Foreskin keratinocyte (primary cell): ENCODE measurements at places on chromosomes 5 and 9. TPM values are rescaled to one million over a fixed set of nuclear protein-coding genes. Genes with fewer than 3 reads are reported as not detected.

GRCh38 chr5:67073045-67073680 is 123.4 kb downstream of the CD180 start:
- no peak for DNase-seq

DNA sequence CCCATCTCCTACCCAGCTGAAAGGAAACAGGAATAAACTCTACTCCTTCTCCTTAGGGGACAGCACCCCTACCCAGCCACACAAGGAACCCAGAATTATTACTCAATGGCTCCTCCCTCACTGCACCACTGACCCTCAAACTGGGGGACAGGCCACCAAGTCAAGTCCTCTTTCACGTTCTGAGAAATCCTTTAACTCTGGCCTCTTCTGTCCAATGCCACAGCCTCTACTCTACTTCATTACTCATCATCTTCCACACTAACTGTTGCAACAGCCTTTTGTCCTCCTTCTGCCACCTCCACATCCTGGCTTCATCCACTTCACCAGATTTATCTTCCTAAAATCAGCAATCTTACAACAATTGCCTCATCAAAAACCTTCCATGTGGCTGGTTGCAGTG is 6.8 kb downstream of the TTC39B start:
- no peak for DNase-seq

DNA sequence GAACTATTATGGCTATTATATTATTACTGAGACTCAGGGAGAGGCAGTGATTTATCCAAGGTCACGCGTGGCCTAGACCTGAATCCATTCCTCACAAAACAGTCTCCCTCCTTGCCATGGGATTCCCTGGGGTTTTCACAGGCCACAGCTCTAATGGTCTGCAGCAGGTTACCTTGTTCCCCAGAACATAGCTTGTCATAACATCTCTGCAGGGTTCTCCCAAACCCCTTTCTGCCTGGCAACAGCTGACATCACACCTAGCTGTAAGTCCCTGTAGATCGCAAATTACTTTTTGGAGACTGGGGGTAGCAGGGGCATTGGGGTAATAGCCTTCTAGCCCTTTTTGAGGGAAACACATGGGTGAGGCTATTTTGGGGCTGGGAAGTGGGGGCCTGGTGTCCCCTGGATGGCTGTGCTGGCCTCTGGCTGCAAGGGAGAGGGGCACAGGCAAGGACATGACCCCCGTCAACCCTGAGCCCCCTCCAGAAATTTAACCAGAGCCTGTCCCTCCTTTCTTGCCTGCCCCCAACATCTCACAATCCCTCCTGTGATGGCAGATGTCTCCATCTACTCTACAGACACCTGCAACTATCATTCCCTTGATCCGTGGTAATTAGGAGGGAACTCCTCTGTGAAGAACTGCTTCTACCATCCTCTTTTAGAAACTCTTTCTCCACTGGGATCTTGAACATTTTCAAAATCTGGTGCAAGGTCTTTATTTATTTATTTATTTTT is 1.3 kb downstream of the CD74 start:
- no peak for DNase-seq

DNA sequence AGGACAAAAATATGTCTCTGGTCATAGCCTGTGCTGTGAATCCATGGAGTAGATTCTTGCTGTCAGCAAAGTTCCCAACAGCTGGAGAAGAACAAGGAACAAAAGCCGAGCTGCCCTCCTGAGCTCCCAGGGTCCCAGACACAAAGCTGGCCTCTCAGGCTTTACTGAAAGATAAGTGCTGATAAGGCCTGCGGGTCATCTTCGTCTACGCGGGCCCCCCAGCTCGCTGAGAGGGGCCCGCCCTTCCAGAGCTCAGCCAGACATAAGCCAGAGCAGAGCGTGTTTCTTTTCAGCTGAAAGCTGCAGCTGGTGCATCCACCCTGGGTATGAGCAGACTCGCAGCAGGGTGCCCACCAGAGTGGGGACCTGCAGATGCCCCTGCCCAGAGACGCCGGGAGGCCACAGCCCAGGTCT is 84.7 kb downstream of the HSD17B3 start:
- no peak for DNase-seq

DNA sequence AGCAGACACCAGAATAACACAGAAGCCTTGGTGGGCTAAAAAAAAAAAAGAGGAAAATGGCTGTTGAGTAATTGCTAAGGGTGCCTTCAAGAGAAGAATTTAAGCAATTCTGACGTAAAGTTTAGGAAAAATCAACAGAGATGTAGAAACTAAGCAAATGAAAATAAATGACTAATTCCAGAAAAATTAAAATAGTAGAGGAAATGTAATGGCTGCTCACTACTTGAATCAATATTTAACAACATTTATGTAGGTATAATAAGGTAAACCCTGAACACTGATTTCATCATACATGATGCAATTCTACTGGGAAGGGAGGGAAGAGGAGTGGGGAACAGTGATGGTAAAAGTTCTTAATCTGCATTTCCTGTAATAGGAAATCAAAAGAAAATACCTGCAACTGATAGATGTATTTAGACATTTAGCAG is 41.4 kb downstream of the PUM3 start:
- no peak for DNase-seq

GRCh38 chr9:76730801-76731200 is 33.4 kb upstream of the PCA3 start:
- DNase-seq, result no peak

- DNase-seq, result no peak
Measured at GRCh38 chr5:165622864-165623536, 2117.6 kb downstream of the MAT2B start.

DNA sequence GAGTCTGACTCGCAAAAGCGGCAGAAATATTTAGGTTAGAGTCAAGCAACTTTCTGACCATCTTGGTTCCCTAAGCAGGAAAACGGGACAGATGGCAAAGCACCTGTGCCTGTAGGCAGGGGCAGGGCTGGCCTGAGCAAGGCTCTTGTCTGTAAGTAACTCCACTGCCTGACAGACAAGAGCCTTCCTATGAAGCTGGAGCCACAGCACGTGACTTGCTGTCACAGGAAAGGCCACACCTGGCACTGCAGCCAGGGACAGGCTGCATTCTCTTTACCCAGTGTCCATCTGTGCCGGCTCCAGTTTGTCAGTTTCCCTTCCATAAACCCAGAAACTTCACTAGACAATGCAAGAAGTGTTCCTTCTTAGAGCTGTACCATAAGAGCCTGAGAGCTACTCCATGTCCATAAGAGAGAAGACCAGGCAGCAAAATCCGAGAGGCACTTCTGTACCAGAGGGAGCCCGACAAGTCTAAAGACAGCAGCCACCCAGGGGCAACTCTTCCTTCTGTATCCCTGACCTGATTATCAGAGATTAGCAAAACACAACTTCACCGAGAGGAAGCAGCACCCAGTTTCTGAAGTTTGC is 78.1 kb downstream of the GPR21 start:
- DNase-seq, result no peak

- no peak for DNase-seq
Measured at GRCh38 chr5:134223406-134224248, 2.2 kb downstream of the PPP2CA start.

DNA sequence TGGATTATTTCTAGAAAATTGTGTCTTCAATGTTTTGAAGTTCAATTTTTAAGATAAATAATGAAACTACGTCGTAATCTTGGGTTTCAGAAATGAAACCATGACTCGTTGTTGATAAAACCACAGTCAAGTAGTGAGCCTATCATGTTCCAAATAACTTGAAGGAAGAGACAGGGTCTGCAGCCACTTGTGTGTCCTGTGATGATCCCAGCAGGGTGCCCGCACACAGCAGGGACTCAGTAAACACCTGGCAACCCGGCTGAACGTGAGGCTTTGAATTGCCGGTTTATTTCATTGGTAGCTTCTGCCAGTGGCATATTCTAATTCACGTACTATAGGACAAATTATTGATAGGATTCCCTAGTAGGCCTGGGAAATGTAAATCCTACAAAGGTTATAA is 679.6 kb downstream of the IRX1 start:
- no peak for DNase-seq

Gene GAS1
- total RNA-seq, result 0.99 and 1.2 TPM in 2 replicates

Gene PCDHA9
- not detected in 2 replicates for total RNA-seq

Gene FGF18
- total RNA-seq, result not detected in 2 replicates

Gene DEPDC1B
- total RNA-seq, result 28.7 and 33.4 TPM in 2 replicates

Gene CDX1
- not detected in 2 replicates for total RNA-seq

Gene CDO1
- total RNA-seq, result 0.18 and 0.20 TPM in 2 replicates
